ENCODE measurements at places on chromosomes 2 and 18.

DNA sequence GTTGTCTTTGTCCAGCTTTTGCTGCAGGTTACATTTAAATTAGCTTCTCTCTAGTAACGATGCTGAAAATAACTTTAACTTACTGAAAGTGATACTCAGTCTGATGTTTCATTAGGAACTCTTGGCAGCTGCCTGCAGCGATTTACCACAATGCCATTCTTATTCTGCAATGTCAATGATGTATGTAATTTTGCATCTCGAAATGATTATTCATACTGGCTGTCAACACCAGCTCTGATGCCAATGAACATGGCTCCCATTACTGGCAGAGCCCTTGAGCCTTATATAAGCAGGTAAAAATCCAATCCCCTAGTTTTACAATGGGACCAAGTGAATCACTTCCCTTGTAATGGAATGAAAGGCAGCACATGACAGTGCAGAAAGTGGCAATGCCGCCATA lies 16.3 kb upstream of the MFF start:
- DNase-seq: peak; percentile 35

- DNase-seq: peak; percentile 74
These were observed 543 bp upstream of the MARCHF4 start for GRCh38 chr2:216372761-216373291.

DNA sequence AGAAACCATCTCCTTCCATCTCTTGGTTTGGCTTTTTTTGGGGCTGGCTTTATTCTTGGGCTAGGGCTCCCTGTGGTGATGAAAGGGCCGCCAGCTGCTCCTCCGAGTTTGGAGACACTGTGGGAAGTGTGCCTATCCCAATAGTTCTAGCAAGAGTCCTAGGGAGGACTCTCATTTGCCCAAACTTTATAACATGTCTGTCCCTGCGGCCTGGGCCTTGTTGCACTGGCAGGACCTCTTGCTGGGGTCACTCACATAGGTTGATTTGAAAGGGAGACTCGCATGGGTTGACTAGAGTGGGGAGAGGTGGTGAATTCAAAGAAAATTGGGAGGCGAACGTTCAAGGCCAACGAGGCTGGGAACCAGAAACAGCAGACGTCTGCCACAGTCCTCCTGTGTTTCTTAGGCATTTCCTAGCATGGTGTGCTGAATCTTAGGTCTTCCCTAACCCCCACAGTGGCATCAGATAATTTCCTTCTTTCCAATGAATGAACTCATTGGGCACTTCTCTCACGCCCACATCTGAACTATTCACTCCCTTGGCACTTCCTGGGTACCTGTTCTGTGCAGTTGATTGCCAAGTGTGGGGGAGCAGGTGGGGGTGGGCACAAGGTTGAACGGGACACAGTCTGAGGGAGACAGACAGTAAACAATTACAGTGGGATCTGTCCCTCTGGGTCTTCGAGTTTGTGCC lies 26.8 kb downstream of the NIFK start:
- DNase-seq: no peak

- no peak for DNase-seq
These were observed 63.8 kb upstream of the MSH6 start for GRCh38 chr2:47719099-47719498.

DNA sequence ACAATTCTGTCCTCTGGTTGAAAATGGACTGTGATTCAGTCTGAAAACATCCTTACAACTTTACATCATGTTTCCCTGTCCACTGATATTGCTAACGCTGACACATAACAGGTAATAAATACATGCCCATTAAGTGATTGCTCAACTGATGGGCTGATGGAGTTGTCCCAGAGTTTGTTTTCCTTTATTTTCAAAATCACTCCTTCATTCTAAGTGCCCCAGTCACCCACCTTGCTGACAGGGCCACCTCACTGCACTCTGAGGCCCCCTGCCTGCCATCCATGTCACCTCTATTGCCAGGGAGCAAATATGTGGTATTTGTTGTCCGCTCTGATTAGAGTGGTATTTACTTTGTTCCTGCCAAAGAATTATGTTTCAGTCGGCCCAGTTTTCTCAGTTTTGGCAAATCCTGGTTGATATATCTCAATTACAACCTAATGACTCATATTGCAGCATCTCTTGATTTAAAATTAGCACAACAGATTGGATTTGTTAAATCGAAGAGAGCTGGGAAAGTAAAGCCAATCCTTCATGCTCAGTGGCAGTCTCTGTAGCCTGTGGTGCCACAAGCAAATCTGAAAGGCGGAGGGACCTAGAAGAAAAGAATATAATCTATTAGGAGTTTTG lies 105.1 kb downstream of the RDH14 start:
- DNase-seq: peak; percentile 59

- no peak for DNase-seq
These were observed 77.1 kb upstream of the COL3A1 start for GRCh38 chr2:188897096-188897495.

GRCh38 chr2:100140582-100140981 lies 1.8 kb downstream of the AFF3 start:
- no peak for DNase-seq

DNA sequence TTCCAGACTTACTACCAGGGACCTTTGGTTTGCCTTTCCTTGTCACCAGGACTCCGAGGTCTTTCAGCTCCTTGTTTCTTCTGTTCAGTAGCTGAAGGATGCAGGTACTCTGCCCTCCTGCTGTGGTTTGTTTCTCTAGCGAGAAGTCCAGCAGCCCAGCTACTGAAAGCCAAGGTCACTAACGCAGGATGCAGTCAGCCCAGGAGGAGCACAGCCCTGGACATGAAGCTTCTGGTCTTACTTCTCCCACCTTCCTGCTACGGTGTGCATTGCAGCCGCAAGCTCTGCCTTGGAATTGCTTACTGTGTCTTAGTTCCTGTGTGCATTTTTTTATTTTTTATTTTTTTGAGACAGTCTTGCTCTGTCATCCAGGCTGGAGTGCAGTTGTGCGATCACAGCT lies 62.4 kb downstream of the DGKD start:
- no peak for DNase-seq

- DNase-seq: no peak
These were observed 128.6 kb downstream of the ZFP36L2 start for GRCh38 chr2:43097644-43098408.

DNA sequence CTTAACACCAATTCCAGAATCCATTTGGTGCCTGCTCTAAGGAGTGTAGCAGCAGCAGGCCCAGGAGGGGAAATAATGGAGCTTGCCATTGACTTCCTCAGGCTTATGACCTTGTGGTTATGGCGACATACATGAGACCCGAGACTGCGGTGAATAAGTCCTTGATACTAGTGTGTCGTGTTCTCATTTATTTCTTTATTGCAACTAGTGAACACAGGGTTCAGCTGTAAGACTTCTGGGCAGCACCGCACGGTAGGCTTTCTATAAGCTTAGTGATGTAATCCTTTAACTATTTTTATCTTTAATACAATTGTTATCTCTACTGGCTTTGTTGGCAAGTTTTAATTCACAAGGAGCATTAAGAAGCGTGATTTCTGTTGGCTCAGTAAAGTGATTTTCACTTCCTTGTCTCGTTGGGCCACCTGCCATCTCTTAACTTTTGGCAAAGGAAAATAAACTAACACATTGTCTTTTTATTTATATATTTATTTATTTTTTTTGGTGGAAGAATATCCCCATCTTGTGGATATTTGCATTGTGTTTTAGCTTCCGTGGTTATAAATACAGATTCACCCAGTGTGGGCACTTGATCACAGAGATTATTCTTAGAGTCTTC lies 139.8 kb downstream of the LTBP1 start:
- peak; percentile 29 for DNase-seq

DNA sequence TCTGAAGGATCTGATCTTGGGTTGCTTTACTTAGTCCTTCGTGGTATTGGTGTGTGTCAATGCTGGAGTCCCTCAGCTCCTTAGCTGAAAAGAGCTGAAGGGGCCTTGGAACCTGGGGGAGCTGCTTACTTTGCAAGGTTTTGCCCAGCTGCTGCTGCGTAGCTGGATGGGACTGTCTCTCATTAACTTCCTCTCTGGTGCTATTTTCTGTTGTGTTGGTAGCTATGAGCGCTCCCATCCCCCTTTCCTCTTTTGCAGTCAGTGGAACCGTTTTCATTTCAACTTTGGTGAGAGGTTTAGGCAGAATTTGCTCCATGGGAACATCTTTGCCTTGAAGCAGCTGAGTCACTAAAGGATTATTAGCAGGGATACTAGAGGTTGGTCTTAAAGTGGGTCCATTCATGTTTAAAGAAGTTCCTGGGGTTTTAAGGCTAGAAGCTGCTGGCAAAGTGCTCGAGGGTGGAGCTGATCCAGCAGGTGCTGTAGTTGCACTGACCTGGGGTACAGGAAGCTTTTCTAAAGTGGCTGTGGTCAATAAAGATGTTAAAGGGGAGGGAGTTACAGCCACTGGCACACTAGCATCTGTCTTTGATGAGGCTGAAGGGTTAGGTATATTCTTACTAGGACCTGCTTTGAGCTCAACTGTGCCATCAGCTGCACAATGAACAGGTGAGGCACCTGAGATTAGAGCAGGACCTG lies 69.9 kb upstream of the DTNB start:
- DNase-seq: no peak

- no peak for DNase-seq
These were observed 42.9 kb downstream of the CABYR start for GRCh38 chr18:24181806-24182205.

GRCh38 chr2:209473930-209474419 lies 50.1 kb downstream of the MAP2 start:
- peak; percentile 94 for DNase-seq

DNA sequence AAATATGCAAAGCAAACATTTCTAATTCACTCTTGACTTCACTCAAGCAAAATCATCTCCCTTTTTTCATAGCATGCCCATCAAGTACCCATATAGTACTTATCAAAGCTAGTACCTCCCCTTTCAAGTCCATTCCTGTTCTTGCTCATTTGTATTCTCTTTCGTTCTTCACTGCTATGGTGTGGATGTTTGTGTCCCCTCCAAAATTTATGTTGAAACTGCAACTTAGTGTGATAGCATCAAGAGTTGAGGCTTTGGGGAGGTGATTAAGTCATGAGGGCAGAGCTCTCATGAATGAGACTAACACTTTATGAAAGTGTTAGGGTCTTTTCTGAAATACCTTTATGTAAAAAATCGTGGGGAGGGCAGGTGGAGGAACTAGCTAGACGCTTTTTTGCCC lies 52.9 kb downstream of the RNU4ATAC start:
- no peak for DNase-seq

GRCh38 chr2:39119732-39120520 lies 925 bp downstream of the SOS1 start:
- DNase-seq: peak; percentile 55

GRCh38 chr2:84022810-84023431 lies 436.2 kb downstream of the SUCLG1 start:
- peak; percentile 83 for DNase-seq

DNA sequence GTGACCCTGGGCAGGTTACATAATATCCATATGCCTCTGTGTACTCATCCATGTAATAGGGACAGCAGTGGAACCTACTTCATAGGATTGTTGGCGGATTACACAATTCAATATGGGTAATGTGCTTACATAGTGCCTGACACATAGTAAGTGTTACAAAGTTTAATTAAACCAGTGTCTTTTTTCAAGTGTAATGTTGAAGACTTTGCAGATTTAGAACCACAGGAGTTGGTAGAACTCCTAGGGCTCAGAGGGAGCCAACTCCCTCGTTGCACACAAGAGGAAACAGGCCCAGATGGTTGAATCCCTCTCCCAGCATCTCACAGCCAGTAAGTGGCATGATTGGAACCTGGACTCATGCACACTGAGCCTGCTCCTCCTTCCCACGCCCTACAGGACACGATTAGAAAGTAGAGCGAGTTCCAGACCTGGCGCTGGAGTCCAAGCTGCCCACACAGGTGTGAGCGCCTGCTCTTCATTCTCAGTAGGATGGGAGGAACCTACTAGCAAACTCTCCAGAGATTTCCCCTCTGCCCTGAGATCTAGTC lies 97.8 kb downstream of the VSNL1 start:
- no peak for DNase-seq

GRCh38 chr2:205706769-205707381 lies 24.6 kb downstream of the NRP2 start:
- peak; percentile 69 for DNase-seq

GRCh38 chr2:96847586-96847985 lies 3.8 kb upstream of the ANKRD23 start:
- no peak for DNase-seq

DNA sequence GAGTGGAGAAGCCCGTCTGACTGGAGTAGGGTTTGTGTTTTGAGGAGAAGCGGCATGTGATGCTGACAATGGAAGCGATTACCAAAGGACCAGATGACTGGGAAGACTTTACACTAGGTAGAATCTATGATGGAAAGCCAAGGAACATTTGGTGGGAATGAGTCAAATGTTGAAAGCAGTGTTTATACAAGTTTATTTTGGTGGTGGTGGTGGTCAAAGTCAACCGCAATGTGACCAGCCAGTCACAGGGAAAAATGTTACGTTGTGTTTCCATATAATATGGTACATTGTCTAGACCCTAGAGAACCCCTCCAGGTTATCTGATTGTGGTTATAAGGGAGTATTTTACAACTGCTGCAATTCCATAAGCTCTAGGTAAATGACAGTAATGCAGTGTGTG lies 216.8 kb downstream of the PID1 start:
- DNase-seq: no peak

GRCh38 chr2:237875256-237876060 lies 16.0 kb downstream of the RAMP1 start:
- DNase-seq: no peak

DNA sequence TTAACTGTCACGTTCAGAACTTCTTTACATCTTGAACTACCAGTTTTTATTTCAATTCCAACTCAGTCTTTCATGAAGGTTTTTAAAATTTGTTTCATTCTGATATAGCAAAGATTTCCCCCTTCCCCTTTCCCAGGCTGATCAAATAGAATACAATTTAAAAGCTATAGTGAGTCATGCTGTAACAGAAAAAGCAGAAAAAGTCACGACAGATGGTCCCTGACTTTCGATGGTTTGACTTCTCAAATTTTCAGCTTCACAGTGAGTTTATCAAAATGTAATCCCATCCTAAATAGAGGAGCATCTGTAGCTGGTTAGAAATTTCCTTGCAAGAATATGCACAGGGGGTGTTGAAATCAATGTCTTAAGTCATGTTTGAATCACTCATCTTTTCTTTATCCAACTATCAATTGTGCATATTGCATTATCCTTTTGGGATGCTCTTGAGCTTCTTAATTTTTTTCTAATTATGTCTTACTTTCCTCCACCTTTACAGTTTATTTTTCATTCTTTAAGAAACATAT lies 500.3 kb downstream of the LRP1B start:
- DNase-seq: no peak

DNA sequence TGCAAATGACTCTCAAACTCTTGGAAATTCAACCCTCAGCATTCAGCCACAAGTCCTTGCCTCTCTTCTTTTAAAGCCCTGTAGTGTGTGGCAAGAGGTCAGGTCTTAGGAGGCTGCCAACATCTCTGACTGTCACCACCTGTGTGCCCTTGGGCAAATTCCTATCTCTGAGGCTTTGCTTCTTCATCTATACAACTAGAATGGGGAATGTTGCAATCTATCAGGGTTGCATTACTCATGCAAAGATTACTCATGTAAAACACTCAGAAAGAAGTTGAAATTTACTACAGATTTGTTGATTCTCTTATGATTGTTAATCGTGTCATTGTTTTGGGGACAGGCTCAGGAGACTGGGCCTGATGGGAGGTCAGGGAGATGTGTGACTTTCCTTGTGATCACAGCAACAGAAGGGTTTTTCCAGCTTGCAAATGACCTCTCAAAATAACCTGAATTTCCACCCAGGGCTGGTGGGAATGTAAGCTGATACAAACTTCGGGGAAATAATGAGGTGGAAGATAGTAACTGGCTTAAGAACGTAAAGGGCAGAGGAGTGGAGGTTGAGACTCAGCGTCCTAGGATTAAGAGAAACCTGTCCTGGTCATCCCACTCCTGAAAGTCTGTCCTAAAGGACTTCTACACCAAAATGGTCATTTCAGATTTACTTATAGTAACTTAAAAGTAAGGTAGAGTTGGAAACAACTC lies 32.1 kb upstream of the SIGLEC15 start:
- DNase-seq: peak; percentile 91
